Dermis blood vessel endothelial cell (primary cell): ENCODE measurements at places on chromosomes 6 and 20.

DNA sequence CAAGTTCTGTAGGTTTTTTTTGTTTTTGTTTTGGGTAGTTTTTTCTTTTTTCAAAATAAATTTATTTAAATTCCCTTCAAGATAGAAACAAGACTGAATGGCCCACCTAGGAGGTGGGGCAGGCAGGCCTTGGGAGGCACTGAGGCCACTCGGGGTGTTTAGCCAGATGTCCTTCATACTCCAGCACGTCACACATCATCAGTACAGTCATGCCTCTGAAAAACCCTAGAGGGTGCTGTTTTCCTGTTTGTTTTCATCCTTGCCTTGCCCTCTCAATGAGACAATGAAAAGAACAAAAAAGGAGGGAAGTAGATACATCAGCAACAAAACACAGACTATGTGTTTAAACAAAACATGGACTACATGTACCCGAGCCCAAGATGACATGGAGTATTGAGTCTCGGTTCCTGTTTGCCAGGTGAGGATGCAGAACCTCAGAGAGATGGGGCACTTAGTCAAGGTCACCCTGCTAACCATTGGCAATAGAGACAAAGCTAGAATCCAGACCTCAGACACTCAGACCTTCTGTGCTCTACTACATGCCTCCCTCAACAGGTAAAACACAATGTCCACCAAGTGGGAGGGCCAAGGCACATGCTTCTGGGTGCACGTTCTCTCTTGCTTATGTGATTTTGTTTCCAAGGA, 26.8 kb upstream of the CLIC5 start:
- peak; percentile 74 for DNase-seq

GRCh38 chr6:165045631-165046030, 263.8 kb downstream of the C6orf118 start:
- DNase-seq: no peak

GRCh38 chr6:9057937-9058336, 622.6 kb upstream of the SLC35B3 start:
- no peak for DNase-seq

DNA sequence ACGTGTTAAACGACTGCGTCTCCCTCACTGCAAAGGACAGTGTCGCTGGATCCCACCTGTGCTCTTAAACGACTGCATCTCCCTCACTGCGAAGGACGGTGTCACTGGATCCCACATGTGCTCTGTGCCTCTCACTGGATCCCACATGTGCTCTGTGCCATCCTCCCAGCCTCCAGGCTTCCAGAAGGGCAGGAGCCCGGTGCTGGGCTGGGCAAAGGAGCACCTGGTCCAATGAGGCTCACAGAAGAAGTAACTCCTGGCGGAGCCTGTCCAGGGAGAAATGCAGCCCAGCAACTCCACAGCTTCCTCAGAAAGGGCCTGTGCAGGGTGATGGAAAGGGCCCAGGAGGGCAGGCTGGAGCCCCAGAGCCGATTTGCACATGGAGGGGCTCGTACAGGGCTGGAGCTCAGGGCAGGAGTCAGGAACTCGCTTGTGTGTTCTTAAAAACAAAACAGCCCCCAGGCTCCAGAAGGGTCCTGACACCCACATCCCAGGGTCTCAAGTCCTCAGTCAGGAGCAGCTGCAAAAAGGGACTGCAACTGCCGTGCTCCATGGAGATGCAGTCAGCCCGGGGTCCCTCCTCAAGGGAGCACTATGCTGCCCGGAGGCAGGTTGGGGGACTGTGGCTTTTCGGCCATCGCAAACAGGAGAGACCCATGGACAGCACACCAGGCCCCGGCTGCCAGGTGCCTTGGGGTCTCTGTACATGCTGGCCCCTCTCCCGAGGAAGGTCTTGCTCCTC, 52.7 kb downstream of the DLL1 start:
- no peak for DNase-seq

DNA sequence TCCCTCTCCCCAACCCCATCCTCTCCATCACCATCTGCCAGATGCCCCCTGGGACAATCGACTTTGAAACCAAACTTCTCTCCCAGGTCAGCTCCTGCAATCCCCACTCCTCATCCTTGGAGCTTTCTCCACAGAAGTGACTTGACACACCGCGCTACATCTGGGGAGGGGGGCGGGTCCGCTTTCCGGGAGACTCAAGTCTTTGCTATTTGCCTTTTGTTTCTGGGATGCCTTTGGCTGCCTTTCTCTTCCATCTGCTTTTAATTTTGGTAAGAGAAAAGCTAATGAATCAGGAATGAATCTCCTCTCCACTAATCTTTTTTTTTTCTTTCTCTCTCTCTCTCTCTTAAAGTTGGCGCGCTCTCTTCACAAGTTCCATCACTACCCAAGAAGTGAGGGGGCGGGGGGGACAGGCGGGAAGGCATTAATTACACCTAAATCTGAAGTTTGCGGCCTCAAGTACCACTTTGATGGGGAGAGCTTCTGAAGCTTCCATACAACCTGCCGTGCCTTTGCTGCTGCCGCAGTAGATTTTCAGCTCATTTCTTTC, 664 bp upstream of the TPBG start:
- DNase-seq: no peak

DNA sequence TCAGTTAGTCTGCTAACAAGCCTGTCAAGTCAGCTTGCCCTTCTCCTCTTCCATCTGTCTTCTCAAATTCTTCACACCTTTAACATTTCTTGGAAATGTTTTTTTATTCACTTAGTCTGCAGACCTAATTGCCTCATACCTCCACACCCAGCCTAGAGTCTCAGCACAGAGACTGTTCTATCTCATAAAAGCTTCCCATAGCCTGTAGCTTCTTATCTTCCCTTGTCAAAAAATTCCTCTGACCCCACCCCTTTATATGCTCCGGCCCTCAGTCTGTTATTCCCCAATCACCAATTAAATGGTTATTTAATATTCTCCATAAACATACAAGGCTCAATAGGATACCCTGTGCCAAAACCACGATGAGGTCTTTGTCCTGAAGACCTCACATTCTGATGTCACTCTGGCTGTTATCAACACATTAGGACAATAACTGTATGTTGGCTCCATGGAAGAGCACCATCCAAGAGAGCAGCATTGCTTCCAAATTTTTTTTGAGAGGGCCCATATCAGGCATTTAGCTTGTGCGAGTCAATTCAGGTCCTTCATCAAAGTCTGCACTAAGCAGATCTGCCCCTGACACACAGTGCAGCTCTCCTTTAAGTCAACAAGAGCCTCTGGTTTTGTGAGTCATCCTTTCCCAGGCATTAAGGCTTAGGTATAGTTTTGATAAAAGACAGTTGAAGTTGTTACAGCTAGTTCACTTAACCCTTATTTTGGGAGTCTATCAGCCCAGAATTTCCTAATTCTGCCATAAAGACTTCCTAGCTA, 83.2 kb upstream of the TBX18 start:
- peak; percentile 18 for DNase-seq

GRCh38 chr6:89644864-89645263, 6.3 kb upstream of the LYRM2 start:
- no peak for DNase-seq

GRCh38 chr6:4801491-4802110, 25.4 kb downstream of the CDYL start:
- DNase-seq: no peak

DNA sequence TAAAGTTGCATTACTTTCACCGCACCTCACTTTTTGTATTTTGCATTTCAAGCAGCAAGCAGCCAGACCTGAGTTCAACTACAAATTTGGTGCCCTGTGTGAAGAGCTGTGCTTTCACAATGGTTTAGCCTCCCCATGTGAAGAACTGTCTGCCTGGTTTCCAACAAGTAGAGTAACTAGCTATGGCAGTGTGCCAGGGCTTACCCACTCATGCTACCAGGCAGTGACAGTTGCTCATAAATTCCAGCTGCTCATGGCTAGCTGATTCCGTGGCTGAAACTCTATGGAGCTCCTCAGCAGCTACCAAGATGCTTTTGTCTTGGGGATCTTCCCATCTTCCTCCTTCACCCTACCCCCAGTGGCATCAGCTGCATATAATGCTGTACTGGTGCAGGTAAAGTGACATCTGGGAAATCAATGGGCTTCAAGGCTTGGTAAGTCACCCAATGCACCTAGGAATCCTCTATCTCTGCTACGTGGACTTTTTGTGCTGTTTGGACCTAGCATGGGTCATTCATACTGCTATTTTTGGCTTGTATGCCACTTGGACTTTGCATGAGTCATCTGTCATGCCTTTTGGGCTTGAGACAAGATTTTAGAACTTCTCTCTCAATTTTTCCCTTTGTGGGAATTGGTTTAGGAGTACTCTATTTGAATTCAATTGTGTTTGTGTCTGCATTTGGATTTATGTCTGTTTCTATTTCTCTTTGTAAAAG, 176.5 kb upstream of the GJE1 start:
- DNase-seq: peak; percentile 47

DNA sequence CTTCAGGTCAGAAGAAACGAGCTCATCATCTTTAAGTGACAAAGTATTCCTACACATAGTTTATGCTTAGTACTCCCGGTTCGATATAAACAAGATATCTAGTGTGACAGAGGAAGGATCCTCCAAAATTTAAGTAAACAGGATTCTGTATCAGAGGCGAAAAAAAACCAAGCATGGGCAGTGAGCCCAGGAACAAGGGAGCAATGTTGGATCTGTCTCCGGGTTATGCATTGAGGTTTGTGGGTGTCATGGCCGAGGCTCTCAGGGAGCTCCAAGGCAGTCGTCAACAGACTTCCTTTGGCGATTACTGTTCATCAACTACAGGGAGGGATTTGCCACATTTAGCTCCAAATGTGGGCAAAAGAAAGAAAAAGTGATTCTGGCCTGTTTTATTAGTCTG, 319.5 kb downstream of the CBLN4 start:
- no peak for DNase-seq

DNA sequence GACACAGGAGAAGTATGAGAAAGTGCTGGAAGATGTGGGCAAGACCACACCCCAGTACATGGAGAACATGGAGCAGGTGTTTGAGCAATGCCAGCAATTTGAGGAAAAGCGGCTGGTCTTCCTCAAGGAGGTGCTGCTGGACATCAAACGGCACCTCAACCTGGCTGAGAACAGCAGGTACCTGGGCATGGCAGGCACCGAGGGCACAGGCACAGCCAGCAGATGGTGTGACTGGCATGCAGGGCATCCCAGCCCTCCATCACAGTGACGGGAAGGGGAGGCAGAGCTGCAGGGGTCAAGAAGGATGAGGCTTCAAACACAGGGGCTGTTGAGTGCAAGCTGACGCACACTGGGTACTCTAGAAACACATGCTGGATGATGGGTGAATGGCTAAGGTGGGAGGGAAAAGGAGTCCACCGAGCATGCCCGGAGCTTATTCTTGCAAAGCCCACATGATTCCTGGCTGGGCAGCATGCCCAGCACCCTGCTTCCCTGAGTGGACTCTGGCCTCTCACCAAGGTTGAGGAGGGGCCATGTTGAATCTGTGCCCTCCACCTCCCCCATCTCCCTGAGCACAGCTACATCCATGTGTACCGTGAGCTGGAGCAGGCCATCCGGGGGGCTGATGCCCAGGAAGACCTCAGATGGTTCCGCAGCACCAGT, 26.3 kb downstream of the SPDEF start:
- no peak for DNase-seq

DNA sequence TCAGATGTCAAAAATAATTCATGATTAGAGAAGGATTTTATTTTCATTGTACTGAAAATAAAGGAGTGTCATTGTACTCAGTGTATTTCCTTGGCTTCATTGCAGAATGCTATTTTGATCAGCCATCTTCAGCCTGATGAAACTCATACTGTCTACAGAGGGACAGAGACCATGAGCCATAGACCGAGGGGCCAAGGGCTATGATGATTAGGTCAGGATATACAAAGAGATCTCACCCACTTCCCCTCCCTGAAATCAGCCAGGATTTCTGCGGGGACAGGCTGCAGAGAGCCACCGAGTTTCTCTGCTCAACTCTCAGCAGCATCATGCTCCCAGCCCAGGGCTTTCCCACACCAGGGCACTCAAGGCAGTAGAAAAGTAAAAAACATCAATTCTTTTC, 47.0 kb downstream of the ALDH8A1 start:
- no peak for DNase-seq

DNA sequence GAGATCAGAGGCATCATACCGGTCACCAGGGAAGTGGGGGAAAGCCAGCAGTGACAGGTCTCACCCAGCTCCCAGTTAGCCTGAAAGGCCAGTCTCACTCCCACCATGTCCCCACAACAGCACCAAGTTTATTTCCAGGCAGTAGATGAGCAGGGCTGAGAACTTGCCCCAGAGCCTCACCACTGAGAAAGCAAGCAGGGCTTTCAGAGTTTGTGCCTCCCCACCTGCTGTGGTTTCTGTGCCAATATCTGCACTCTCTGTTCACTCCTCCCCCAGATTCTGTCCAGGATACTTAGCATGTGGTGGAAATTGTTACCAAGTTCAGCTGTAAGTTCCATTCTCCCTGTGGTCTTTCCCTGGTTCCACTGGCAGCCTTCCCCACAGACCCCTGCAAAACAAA, 255.0 kb upstream of the HTR1E start:
- DNase-seq: no peak

GRCh38 chr6:38684237-38684636, 18.7 kb downstream of the GLO1 start:
- no peak for DNase-seq

GRCh38 chr6:138594758-138595140, 95.5 kb upstream of the NHSL1 start:
- no peak for DNase-seq

- peak; percentile 31 for DNase-seq
Observed at GRCh38 chr20:48923149-48923718, 1.7 kb downstream of the ARFGEF2 start.

DNA sequence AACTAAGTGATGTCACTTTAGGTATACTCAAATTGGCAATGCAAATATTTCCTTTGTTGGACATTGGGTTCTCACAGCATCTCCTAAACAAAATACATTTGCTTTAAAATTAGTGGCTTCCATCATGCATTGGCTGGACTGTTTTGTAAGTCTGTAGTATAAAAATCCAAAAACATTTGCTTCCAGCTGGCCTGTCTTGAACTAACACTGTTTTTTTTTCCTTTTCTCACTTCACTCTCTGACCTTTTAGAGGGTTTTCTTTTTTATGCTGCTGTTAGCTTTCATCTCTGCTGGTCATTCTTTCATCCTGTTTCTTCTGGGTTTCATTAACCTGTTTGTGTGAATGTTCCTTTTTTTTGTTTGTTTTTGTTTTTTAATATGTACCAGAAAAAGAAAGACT, 121.7 kb upstream of the MLIP start:
- no peak for DNase-seq

DNA sequence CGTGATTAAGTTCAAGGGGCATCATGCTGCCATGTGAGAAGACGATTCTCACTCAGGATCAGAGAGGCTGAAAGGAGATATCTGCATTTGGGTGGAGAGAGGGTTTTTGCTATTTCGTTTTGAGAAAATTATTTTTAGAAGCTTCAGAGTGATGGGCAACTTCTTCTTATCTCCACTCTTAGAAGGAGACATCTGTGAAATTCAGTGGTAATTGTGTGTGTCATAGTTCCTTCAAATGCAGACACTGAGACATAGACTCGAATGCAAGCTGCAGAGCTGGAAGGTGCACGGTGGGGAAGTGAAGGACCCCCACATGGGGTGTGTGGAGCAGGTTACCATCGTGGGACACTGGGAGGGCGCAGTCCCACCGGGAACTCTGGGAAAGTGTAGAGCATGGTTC, 116.8 kb downstream of the PRND start:
- no peak for DNase-seq

DNA sequence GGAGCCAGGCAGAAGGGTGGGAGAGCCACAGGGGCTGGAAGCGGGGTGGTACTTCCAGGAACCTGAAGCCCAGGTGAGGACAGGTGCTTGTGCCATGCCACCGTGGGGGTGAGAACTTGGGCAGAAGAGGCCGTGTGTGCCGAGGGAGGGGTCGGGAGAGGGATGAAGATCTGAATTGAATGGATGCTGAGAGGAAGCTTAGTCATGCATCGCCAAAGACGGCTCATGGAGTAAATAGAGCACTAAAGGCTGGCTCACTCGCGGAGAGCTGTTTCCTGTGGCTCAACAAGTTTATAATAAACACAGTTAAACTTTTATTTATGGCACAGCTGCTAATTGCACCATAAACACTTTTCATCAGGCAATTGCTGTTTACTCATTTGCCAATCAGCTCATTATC, 21.7 kb upstream of the MYT1 start:
- DNase-seq: peak; percentile 46
